ENCODE measurements at places on chromosomes 4 and X.

GRCh38 chr4:81459228-81459627, 12.5 kb downstream of the RASGEF1B start:
- peaks cover 23% of the 10 kb centered on the region for H3K36me3 ChIP-seq
- H3K4me3 ChIP-seq, result no peak overlapping the region
- no peak for DNase-seq
- H3K27me3 ChIP-seq, result no peaks in the 10 kb centered on the region

DNA sequence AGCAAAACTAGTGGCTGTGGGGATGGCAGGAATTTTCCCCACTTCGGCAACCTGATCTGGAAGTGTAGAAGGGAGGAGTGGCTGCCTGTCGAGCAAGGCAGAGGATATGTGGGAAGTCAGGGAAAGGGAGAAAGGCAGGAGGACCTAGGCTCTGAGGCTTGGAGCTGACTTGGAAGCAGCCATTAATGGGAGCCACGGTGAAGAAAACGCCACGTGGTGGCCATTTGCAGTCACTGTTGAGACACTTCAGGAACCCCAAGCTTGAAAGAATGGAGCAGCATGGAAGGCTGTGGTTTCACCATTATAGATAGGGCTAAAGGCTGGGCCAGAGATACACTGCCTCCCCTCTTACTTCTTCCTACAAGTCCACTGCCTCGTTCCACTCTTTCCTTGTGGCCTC, 41.8 kb upstream of the MAML3 start:
- DNase-seq, result no peak
- H3K36me3 ChIP-seq, result no peaks in the 10 kb centered on the region
- no peak overlapping the region for H3K27ac ChIP-seq
- no peak overlapping the region for H3K4me3 ChIP-seq
- no peaks in the 10 kb centered on the region for H3K27me3 ChIP-seq
- H3K4me1 ChIP-seq, result no peaks in the 10 kb centered on the region

DNA sequence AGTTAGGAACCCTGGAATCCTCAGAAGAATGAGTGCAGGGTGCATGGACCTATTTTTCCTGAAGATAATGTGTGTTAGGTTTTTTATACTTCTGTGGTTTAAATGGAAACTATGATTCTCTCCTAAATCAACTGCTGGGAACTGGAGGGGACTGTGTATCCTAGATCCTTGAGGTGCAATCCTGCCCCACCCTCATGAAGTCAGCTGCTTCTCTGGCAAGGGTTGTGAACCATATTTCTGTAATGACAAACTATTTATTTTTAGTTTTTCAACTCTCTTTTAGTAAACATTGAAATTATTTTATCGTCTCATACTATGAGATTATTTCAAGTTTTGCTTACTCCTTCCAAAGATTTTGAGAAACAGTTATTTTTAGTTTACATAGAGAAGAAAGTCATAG, 25.8 kb upstream of the VEGFC start:
- no peaks in the 10 kb centered on the region for H3K27me3 ChIP-seq
- H3K4me1 ChIP-seq, result no peaks in the 10 kb centered on the region

- no peak overlapping the region for H3K27ac ChIP-seq
- H3K4me3 ChIP-seq, result no peak overlapping the region
- no peaks in the 10 kb centered on the region for H3K36me3 ChIP-seq
Measured at GRCh38 chr4:306551-306961, 1.3 kb upstream of the ZNF732 start.

DNA sequence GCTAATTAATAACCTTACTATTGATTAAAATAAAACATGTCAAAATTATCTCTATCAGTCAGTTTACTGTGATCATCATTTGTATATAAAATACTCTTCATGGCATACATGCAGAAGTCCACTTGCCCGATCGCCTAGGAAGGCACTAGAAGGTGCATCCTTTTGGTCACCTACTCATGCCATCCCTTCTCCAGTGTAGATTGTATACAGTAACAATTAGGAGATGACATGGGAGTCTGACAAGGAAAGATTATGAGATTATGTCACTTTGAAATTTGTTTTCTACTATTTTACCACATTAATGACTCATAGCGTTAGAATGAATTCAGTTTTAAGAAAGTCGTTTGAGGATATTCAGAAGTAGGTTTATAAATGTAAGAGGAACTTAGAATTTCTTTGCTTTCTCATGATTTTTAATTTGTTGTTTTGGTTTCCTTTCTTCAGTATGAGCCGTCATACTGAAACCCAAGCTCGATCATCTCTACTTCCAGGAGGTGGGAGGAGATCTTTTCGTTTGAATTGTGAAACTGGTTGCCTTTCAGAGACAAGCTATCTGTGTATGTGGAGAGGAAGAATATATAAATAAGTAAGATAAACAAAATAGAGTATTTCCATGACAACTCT, 51.1 kb upstream of the UNC5C start:
- DNase-seq, result no peak
- no peak overlapping the region for H3K4me3 ChIP-seq
- H3K4me1 ChIP-seq, result no peaks in the 10 kb centered on the region
- no peaks in the 10 kb centered on the region for H3K36me3 ChIP-seq
- no peaks in the 10 kb centered on the region for H3K27me3 ChIP-seq
- H3K27ac ChIP-seq, result no peak overlapping the region

DNA sequence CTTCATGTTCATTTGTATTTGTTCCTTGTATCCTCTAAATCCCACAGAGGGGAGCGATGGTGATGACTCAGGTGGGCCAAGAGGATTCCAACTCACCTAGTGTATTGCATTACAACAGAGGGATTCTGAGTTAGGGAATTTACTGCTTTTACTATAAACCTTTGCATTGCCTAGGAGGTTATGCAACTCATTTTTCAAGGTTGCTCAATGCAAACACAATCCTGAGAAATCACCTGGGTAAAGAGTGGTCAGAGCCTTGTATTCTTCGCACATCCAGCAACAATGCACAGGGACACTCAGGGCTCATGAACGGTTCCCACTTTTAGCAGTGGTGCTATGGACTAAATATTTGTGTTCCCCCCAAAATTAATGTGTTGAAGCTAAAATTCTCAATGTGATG, 28.6 kb upstream of the LSM6 start:
- DNase-seq, result no peak
- no peaks in the 10 kb centered on the region for H3K27me3 ChIP-seq
- H3K4me3 ChIP-seq, result no peak overlapping the region
- no peaks in the 10 kb centered on the region for H3K4me1 ChIP-seq

DNA sequence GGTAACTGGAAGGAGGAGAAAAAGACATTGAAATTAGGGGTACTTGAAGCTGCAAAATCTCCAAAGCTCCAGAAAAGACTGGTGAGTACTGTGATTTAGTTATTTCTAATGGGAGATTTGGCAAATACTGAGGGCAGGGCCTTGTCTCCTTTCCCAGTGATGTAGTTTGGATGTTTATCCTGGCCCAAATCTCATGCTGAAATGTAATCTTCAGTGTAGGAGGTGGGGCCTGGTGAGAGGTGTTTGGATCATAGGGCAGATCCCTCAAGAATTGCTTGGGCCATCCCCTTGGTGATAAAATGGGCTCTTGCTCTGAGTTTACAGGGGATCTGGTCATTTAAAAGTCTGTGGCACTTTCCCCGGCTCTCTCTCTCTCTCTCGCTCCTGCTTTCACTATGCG, 33.1 kb upstream of the GK start:
- no peak for DNase-seq
- no peaks in the 10 kb centered on the region for H3K36me3 ChIP-seq
- H3K27ac ChIP-seq, result no peak overlapping the region
- H3K4me1 ChIP-seq, result no peaks in the 10 kb centered on the region
- H3K27me3 ChIP-seq, result no peaks in the 10 kb centered on the region
- H3K4me3 ChIP-seq, result no peak overlapping the region

DNA sequence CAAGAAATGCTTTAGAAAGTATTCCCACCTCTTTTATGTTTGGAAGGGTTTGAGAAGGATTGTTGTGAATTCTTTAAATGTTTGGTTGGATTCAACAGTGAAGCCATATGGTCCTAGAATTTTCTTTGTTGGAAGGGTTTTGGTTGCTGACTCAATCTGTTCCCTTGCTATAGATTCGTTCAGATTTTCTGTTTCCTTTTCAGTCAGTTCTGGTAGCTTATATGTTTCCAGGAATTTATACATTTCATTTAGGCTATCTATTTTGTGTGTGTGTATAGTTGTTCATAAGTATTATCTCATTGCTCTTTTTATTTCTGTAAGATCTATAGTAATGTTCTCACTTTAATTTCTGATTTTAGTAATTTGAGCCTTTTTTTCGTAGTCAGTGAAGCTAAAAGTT, 114.4 kb downstream of the MSN start:
- no peaks in the 10 kb centered on the region for H3K27me3 ChIP-seq
- no peaks in the 10 kb centered on the region for H3K36me3 ChIP-seq

DNA sequence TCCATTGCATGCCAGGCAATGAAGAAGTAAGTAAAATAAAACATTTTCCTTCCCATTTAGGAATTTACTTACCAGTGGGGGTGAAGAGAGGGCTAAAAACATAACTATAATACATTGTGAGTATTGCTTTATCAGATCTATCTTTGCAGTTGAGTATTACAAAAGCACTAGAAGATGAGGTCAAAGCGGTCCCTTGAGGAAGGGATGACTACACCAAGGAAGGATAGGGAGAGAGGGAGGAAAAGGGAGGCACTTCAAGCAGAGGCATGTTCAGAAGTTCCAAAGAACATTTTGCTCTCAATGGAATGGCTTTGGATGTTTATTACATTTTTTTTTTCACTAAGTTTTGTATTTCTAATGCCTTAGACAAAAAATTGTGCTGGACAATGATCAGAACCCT, 127.8 kb downstream of the TET2 start:
- no peak overlapping the region for H3K4me3 ChIP-seq
- no peak overlapping the region for H3K27ac ChIP-seq
- H3K36me3 ChIP-seq, result peaks cover 70% of the 10 kb centered on the region
- no peaks in the 10 kb centered on the region for H3K4me1 ChIP-seq

DNA sequence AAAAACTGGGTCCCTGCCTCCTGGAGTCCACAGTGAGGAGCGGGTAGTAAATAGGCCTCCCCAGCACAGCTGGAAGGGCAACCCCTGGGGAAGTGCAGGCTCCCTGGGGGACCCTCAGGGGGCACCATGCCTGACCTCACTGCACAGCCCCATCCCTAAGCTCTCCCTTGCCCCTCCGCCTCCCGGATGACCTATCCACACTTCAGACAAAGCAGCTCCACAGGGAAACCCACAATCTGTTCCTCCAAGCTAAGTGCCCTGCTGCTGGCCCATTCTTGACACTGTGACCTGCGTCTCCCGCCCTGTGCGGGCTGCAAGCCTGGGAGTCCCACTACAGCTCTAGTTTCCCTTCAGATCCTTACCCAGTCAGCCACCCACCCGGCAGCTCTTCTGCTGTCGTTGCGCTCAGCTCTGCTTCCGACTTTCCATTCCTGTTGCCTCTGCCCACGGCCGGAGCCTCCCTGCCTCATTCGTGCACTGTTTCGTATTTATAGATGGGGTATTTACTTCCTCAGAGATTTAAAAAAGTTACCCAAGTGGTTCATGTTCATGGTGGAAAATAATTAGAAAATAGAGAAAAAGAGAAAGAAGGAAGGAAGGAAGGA, 47.0 kb upstream of the STOX2 start:
- no peak overlapping the region for H3K4me3 ChIP-seq
- no peaks in the 10 kb centered on the region for H3K36me3 ChIP-seq
- no peak for DNase-seq
- H3K27ac ChIP-seq, result no peak overlapping the region
- no peaks in the 10 kb centered on the region for H3K27me3 ChIP-seq

DNA sequence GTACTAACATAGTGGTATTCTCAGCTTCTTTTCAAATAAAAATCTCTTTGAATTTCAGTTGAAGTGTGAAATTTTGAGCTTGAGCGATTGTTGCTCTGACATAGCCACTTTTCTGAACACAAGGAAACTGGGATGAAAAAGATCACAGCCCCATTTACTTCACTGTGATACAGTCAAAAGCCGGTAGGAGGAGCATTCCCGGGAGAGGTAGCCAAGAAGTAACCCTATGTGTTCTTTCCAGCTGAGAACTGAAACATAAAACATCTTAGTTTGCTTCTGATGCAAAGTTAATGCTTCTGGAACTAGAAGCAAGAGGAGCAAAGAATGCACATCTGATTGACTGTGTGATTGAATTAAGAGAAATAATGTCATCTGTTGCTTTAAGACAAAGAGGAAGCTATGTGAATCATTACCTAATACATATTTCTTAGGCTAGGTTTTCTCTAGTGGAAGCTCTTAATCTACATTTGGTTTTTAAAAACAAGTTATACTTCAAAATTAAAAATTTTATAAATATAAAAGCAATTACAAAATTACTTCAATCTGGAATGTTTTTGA, 88.3 kb upstream of the UNC5C start:
- H3K36me3 ChIP-seq, result no peaks in the 10 kb centered on the region
- DNase-seq, result no peak
- H3K27me3 ChIP-seq, result no peaks in the 10 kb centered on the region
- no peak overlapping the region for H3K4me3 ChIP-seq
- H3K4me1 ChIP-seq, result no peaks in the 10 kb centered on the region

GRCh38 chr4:7887436-7887835, 52.2 kb downstream of the AFAP1 start:
- H3K27me3 ChIP-seq, result no peaks in the 10 kb centered on the region
- H3K4me1 ChIP-seq, result peaks cover 18% of the 10 kb centered on the region
- DNase-seq, result no peak
- no peak overlapping the region for H3K27ac ChIP-seq
- H3K4me3 ChIP-seq, result no peak overlapping the region
- H3K36me3 ChIP-seq, result no peaks in the 10 kb centered on the region

DNA sequence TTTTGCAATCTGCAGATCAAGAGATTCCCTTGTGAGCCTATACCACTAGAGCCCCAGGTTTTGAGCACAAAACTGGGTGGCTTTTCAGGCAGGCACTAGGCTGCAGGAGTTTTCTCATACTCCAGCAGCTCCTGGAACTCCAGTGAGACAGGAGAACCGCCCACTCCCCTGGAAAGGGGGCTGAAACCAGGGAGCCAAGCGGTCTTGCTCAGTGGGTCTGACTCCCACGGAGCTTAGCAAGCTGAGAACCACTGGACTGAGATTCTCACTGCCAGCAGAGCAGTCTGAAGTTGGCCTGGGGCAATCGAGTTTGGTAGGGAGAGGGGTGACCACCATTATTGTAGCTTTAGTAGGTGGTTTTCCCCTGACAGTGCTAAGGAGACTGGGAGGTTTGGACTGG, 313.8 kb upstream of the TEX13C start:
- H3K27me3 ChIP-seq, result no peaks in the 10 kb centered on the region
- H3K27ac ChIP-seq, result no peak overlapping the region
- H3K4me1 ChIP-seq, result no peaks in the 10 kb centered on the region
- DNase-seq, result no peak

DNA sequence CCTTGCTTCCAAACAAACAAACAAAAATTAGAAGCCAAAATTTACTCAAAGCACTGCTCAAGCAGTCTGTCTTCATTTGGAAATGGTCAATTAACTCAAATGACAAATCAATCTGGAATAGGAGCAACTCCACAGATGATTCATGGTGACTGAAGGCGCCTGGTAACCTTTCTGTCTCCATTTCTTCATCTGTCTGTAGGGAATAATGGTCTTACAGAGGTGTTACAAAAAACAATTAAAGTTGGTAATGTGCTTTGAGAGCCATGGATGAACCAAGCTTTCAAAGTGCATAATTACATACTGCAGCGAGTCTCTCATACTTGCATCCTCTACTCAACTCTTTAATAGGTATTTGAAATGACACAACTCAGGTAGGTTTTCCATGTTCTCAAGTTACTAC, 38.3 kb upstream of the STAG2 start:
- DNase-seq, result no peak
- no peak overlapping the region for H3K4me3 ChIP-seq
- H3K27ac ChIP-seq, result no peak overlapping the region
- no peaks in the 10 kb centered on the region for H3K27me3 ChIP-seq
